Central memory CD8-positive, alpha-beta T cell (primary cell): ENCODE measurements at places on chromosomes 5 and 9.

GRCh38 chr9:89670114-89670513 is 65.3 kb downstream of the GADD45G start:
- no peak for DNase-seq
- H3K27ac ChIP-seq = no peak overlapping the region
- H3K36me3 ChIP-seq = peaks cover 1% of the 10 kb centered on the region
- H3K4me3 ChIP-seq = no peak overlapping the region

DNA sequence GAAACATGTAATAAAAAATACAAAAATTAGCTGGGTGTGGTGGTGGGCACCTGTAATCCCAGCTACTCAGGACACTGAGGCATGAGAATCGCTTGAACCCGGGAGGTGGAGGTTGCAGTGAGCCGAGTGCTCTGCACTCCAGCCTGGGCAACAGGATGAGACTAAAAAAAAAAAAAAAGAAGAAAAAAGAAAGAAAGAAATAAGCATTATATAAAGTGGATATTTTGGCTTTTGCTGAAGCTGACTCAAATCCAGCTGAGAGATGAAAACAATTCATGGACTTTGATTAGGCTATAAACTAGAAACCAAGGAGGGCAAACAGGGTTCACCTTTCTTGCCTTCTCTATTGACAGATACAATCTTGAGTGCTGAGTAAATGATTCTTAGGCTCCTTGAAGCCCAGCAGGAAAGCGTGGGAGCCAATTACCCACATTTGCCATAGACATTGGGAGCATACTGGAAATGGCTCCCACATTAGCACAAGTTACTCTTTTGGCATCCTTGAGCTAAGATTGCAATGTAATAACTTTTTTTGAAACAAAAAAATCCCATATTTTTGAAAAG is 2.4 kb upstream of the BTF3 start:
- no peak for DNase-seq
- peaks cover 37% of the 10 kb centered on the region for H3K27me3 ChIP-seq
- H3K4me1 ChIP-seq = peaks cover 27% of the 10 kb centered on the region
- no peak overlapping the region for H3K4me3 ChIP-seq
- peaks cover 20% of the 10 kb centered on the region for H3K36me3 ChIP-seq

DNA sequence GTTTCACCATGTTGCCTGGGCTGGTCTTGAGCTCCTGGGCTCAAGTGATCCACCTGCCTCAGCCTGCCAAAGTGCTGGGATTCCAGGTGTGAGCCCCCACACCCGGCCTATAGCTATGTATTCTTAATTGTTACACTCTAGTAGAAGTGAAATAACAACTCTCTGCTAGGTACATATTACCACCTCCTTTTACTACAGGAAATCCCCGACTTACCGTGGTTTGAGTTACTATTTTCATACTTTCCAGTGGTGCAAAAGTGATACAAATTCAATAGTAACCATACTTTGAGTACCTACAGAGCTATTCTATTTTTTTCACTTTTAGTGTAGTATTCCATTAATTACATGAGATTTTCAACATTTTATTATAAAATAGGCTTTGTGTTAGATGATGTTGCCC is 719 bp downstream of the ARL14EPL start:
- H3K36me3 ChIP-seq = no peaks in the 10 kb centered on the region
- DNase-seq = no peak
- no peak overlapping the region for H3K27ac ChIP-seq
- H3K4me3 ChIP-seq = no peak overlapping the region

GRCh38 chr9:112664531-112664930 is 53.4 kb downstream of the INIP start:
- no peaks in the 10 kb centered on the region for H3K4me1 ChIP-seq
- H3K27me3 ChIP-seq = no peaks in the 10 kb centered on the region
- no peak overlapping the region for H3K27ac ChIP-seq
- H3K4me3 ChIP-seq = no peak overlapping the region
- H3K36me3 ChIP-seq = no peaks in the 10 kb centered on the region

DNA sequence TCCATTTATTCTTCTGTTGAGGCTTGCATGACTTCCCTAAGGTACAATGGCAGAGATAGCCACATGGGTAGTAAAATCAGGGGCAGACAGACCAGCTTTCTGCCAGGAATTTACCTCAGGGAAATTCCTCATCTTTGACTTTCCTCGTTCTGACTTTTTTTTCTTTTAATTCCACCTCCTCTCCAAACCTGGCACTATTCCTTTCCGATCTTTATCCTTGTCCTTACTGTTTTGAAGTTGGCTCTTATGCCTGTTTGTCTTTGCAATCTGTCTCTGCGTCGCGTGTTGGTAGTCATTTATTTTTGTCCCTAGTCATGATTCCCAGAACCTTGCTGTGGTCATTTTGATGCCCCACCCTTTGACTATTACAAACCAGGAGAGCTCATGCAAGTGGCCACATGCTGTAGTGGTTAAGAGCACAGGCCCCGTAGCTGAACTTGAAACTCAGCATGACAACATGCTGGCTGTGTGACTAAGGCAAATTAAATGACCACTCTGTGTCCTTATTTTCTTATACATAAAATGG is 19.0 kb downstream of the TMC1 start:
- peaks cover 9% of the 10 kb centered on the region for H3K27me3 ChIP-seq
- H3K27ac ChIP-seq = no peak overlapping the region
- H3K36me3 ChIP-seq = no peaks in the 10 kb centered on the region
- H3K4me3 ChIP-seq = no peak overlapping the region

GRCh38 chr9:121780177-121781040 is 129.0 kb downstream of the DAB2IP start:
- H3K36me3 ChIP-seq = no peaks in the 10 kb centered on the region
- H3K4me1 ChIP-seq = no peaks in the 10 kb centered on the region
- H3K4me3 ChIP-seq = no peak overlapping the region
- no peak for DNase-seq
- H3K27ac ChIP-seq = no peak overlapping the region
- peaks cover 32% of the 10 kb centered on the region for H3K27me3 ChIP-seq

DNA sequence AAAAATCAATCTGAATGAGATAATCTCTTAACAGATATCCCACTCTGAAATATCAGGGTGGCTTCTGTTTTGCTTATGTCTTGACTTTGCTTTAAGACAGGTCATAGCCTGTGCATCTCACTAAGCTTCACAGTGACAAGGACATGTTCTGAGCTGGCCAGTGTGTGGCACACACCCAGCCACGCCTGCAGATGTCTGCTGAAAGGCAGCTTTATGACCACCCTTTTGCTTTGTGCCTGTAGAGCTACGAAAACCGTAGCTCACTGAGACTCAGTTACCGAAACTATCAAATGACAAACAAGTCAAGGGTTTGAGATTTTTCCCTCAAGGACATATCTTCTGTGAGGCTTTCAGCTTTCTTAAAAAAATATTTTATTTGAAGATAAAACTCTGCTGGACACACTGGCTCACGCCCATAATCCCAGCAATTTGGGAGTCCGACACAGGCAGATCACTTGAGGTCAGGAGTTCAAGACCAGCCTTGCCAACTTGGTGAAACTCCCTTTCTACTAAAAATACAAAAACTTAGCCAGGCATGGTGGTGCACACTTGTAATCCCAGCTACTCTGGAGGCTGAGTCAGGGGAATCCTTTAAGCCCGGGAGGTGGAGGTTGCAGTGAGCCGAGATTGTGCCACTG is 233.2 kb downstream of the SPATA31A1 start:
- no peaks in the 10 kb centered on the region for H3K4me1 ChIP-seq
- H3K27ac ChIP-seq = no peak overlapping the region
- no peak overlapping the region for H3K4me3 ChIP-seq
- DNase-seq = no peak
- H3K27me3 ChIP-seq = no peaks in the 10 kb centered on the region

GRCh38 chr5:142100307-142100706 is 8.3 kb upstream of the NDFIP1 start:
- peaks cover 18% of the 10 kb centered on the region for H3K4me1 ChIP-seq
- H3K27me3 ChIP-seq = no peaks in the 10 kb centered on the region
- H3K36me3 ChIP-seq = peaks cover 3% of the 10 kb centered on the region
- no peak for DNase-seq
- no peak overlapping the region for H3K4me3 ChIP-seq

DNA sequence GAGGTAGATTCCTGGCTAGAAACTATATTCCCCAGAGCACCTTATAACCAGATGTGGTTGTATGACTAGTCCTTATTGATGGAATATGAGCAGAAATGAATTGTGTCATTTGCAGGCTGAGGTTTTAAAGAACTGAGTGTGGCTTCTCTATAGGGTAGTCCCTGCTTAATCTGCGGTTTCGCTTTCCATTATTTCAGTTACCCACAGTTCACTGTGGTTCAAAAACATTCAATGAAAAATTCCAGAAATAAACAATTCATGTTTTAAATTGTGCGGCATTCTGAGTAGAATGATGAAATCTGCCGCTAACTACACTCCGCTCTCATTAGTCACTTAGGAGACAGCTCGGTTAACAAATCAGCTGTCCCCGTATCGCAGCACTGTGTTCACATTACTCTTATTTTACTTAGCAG is 65.1 kb downstream of the ANKRD55 start:
- H3K4me1 ChIP-seq = no peaks in the 10 kb centered on the region
- no peak for DNase-seq
- peaks cover 42% of the 10 kb centered on the region for H3K27me3 ChIP-seq
- no peaks in the 10 kb centered on the region for H3K36me3 ChIP-seq
- no peak overlapping the region for H3K27ac ChIP-seq

GRCh38 chr5:113166852-113167366 is 190.3 kb downstream of the DCP2 start:
- H3K4me3 ChIP-seq = no peak overlapping the region
- no peak for DNase-seq
- no peak overlapping the region for H3K27ac ChIP-seq
- H3K27me3 ChIP-seq = peaks cover 68% of the 10 kb centered on the region
